ENCODE measurements at places on chromosomes 16 and 17.

GRCh38 chr17:71055128-71055527 is 885.8 kb downstream of the KCNJ2 start:
- DNase-seq, result peak; percentile 13

GRCh38 chr17:30576326-30576861 is 99.2 kb downstream of the GOSR1 start:
- DNase-seq, result no peak

DNA sequence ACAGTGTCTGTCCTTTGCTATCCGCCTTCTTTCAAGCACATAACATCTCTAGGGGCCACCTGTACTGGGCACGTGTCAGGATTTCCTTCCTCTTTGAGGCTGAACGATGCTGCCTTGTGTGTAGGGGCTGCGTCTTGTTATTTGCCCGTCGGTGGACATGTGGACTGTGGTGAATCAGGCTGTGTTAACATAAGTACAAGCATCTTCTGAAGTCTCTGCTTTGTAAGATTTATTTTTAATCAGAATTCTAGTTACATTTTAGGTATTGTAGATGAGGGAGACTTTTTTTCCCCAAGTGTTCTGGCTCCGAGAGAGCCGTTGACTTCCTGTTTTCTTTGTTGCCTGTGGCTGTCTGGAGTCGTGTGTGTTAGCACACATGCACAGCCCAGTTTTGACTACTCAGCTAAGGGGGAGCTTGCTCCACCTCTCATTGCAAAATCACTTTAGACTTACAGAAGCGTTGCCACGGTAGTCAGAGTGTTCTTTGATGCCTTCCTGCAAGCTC is 26.1 kb downstream of the SPG7 start:
- DNase-seq, result no peak

DNA sequence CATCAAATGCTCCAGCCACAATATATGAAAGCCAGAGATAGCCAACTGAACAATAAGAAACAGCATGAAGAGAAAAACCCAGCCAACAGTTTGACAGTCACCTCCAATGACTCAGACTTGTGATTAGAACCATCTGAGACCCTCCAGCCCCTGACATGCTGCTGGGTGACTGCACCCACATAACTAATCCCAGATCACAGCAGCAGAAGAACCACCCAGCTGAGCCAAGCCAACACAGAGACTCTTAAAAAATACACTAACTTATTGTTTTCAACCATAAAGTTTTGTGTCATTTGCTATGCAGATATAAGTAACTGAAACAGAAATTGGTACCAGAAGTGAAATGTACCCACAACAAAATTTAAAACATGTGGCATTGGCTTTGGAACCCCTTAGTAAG is 314.3 kb upstream of the DYNLRB2 start:
- DNase-seq, result no peak

- no peak for DNase-seq
These were observed 1.5 kb downstream of the PDF start for GRCh38 chr16:69328854-69329316.

DNA sequence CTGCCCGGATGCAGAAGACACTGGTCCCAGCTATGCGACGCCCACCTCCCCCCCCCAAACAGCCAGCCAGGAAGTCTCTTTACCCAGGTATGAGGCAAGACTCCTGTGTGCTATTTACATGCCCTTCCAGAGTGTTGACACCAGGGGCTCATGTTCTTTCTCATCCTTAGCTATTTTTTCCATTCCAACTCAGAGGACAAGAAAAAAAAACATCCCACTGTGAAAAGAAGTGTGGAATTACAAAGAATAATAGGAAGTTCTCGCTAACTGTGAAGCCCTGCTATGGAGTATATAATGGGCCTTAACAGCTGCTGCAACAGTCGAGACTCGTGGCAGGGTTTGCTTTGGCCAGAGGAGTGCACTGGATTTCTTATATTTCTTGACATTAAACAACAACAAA is 584.9 kb downstream of the CDH13 start:
- no peak for DNase-seq

DNA sequence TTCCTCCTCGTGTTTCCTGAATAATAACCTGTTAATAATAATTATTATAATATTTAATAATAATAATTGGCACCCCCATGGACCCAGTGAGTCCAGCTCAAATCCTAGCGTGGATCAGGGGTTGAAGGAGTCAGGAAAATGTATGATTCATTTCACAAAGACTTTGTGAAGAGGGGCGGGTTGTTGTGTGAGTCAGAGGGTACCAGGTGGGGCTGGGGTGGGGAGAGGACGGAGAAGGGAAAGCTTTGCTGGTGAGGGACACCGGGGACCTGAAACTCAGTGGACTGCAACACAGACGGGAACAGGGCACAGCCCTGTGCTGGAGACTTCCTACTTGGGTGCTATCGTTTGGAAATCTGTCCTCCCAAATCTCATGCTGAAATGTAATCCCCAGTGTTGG is 3.1 kb upstream of the ADORA2B start:
- DNase-seq, result no peak

DNA sequence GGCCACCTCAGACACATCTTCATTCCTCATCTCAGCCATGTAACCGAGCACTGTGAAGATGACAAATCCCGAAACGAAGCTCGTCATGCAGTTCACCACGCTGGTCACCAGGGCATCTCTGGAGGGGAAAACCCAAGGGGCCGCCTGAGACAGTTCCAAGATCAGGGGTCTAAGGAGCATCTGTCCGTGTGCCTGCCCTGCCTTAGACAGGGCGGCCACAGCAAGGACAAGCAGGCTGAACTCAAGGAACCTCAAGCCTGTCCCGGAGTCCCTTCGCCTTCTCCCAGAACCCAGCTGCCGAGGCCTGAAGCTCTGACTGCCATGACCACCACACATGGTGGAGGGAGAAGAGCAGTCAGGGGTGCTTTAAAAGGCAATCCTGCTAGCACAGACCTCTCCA is 22.7 kb downstream of the SLC6A4 start:
- DNase-seq, result no peak

DNA sequence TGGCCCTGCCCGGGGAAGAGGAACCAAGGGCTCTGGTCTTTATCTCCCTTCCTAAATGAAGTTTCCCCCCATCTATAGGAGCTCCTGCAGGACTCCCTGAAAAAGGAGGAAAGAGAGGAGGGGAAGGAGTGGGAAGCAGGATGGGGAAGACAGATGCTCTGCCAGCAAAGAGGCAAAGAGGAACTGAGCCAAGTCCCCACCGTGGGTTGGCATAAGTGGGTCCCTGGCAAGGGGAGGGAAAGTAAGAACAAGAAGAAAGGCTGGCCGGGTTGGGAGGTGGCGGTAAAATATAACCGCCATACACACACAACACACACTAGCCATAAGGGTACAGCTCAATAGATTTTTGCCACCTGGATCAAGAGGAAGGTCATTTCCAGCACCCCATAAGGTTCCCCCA is 6.1 kb upstream of the EIF1 start:
- DNase-seq, result no peak

DNA sequence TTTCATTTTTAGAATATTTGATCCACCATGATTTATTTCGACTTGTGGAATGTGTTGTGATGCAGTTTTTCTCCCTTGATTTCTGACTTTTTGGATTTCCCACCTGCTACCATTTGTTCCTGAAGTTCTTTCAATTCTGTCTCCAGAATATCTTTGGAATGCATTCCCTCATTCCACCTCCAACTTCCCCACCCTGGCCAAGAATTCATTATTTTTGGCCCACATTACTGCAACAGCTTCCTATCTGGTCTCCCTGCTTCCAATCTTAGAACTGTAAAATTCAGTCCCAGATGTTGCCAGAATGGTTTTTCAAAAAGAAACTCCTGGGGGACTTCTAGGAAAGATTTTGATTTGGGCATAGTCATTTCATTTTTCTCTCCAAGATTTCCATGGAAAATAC is 182.3 kb upstream of the HS3ST4 start:
- no peak for DNase-seq

All from SW 1271 (cell line).